Posterior vena cava (tissue), 2 donors: ENCODE measurements at places on chromosomes 2 and 18.

DNA sequence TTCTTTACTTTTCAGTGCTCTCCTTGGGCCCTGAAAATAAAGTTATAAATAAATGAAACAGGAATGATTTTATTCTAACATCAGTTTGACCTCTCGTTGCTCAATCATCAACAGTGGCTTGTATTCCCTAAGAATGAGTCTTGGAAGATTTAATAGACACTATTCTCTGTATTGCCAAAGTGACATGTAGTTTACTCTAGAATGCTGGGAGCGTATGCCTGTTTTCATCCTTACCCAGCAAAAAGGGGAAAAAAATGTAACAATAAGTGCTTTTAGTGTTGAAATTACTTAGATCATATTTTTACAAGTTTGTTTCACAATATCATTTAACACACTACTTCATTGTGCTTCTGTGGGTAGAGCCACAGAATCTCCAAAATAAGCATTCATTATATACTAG is 240.6 kb upstream of the CWC22 start:
- DNase-seq = no peak

DNA sequence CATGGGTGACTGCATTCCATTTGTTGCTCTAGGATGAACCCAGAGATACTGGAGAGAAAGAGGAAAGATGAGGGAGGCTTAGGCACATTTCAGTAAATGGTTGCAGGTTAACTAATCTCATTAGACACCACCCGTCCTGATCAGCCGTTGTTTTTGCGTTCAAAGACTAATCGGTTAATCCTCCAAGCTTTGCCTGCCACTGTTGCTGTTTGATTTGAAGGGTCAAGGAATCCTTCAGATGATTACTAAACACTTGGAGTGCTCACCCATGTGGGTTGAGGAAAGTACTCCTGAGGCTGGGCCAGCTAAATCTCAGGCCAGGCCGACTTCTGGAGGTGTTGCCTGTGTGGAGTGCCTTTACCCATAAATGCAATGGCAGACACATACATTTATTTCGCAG is 8.6 kb downstream of the SH3RF3 start:
- DNase-seq = no peak

- no peak for DNase-seq
These were observed 76.5 kb upstream of the NRP2 start for GRCh38 chr2:205605638-205606304.

DNA sequence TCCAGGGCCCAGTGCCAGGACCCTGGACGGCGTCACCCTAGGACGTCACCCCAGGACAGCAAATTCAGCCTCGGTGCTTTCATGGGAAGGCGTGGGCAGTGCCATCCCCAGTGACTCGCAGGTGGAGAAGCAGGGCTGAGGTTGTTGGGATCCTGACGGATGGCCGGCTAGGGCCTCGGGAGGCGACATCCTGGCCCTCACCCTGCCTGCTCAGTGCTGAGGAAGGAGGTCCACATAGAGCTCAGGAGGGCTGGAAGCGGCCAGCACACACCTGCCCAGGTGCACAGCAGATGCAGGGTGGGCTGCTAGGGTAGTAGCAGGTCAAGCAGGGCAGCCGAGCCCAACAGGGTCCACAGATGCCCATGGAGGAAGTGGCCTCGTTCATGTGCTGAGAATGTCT is 482.0 kb upstream of the SALL3 start:
- peak; percentile 34 for DNase-seq

DNA sequence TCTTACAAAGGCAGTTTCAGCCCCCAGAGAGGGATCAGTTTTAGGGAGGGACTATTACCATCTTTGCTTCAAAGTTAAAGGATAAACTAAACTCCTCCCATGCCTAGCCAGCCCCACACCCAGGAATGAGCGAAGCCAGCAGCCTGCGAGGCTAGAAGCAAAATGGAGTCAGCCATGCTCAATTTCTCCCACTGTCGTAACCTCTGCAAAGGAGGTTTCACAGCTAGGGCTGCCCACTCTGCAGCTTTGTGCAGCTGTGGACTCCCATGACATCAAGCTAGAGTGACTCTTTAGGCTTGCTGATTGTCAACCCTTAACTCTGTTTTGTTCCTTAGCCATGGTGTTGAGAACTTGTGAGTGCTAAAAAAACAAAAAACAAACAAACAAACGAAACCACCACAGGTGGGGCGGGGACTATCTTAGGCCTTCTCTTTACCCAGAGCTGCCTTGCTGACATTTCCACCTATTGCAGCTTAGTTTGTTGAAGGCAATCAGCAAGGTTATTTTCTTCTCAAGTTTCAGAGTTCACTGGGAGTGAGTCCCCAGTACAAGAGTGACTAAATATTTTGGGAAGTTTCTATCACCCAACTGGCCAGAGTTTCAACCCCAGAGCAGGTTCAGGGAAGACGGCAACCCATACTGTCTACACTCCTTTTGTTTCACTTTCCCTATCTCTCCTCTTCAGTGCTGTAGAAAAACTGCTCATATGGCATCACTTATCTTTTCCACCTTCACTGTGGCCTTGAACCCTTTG is 592.1 kb downstream of the XIRP2 start:
- DNase-seq = no peak

- DNase-seq = no peak
These were observed 25.6 kb upstream of the ACSL3 start for GRCh38 chr2:222835143-222835822.

DNA sequence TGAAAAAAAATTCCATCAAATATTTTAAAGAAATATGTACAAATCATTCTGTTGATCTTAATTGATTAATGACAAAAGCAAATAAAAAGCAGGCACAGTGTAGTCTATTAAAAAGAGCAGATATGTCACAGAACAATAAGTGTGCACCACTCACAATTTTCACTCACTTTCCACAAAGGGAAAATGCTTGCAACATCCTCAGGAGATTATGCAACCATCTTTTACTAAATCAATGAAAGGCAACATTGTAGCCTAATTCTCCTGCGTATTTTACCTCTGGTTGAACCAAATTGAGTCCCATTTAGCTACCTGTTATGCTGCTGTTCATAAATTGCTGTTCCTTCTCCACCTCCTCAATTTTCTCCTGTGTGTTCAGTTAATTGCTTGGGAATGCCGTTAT is 1346.8 kb upstream of the PIK3C3 start:
- no peak for DNase-seq

DNA sequence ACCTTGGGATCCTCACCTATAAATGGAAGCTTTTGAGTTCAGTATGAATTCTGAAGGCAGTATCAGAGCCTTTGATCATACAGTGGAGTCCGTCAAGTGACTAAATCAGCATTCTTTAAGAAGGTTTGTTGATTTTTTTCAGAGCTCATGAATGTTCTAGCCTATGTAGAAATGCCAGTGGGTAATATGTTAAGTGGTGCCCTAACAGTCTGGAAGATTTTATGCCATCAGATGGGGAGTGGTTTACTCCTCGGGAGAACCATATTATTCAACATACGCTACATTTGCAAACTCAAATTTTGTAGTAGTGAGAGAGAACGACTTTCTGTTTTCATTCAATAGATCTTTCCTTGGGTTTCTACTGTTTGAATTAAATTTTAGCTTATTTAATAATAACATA is 225.0 kb upstream of the ACVR2A start:
- no peak for DNase-seq

- DNase-seq = no peak
These were observed 36.3 kb upstream of the SLC8A1 start for GRCh38 chr2:40488101-40488601.

- no peak for DNase-seq
These were observed 129.2 kb upstream of the CYP26B1 start for GRCh38 chr2:72276876-72277275.

DNA sequence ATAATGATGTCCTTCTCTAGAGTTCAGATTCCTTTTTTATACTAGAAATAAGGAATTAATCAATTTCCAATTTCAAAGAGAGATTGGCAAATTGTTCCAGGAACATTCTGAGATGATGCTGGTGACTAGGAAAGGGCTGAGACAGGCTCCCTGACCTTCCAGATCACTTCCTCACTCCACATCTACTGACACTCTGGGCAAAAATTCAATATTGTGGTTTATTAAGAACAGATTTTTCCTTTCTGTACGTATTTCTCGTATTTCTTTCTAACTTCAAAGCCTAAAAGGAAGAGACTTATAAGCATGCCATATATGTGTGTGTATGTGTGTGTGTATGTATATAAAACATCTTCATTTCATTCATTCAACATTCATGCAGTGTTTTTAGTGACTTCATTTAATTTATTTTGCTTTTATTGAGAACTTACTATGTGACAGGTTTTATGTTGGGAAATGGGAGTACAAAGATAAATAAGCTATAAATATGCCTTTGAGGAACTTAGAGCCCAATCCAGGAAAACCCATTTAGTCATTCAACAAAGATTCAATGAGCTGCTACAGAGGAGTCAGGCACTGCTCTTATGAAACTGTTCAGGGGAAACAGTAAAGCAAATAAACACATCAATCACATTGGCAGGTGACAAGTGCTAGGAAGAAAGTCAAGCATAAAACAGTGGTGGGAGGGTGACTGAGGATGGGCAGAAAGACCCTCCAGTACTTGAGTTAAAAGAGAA is 137.9 kb downstream of the RDH14 start:
- DNase-seq = no peak

DNA sequence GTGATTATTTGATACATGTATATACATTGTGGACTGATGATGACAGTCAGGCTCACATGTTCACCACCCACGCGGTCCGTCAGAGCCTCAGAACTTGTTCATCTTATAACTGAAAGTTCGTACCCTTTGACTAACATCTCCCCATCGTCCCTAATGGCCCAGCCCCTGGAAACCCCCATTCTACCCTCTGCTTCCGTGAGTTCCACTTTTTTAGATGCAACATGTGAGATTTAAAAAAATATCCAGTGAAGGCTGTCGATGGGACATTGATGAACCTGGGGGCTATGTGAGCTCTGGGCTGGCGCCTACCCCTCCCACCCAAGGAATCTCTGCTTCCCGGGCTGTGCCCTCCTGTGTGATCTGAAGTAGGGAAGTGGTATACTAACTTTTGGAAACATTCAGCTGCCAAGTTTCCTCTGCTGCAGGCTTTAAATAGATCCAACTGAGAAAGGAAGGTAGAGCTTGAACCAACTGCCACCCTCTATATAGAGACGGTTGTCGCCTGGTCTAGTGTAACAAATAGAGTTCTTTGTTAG is 163.8 kb downstream of the FAM210A start:
- no peak for DNase-seq

DNA sequence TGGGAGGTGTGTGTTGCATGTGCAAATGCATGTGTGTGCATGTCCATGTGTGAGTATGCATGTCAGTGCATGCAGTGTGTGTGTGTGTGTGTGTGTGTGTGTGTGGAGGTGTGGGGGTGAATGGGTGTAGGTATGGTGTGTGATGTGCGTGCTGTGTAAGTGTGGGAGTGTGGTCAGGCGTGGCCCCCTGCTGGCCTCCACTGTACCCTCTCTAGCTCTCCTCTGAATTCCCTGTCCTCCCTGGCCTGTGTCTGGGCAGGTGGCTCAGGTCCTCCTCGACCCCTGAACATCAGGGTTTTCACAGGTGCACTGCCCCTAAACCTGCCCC is 230.2 kb downstream of the CELF4 start:
- DNase-seq = no peak

DNA sequence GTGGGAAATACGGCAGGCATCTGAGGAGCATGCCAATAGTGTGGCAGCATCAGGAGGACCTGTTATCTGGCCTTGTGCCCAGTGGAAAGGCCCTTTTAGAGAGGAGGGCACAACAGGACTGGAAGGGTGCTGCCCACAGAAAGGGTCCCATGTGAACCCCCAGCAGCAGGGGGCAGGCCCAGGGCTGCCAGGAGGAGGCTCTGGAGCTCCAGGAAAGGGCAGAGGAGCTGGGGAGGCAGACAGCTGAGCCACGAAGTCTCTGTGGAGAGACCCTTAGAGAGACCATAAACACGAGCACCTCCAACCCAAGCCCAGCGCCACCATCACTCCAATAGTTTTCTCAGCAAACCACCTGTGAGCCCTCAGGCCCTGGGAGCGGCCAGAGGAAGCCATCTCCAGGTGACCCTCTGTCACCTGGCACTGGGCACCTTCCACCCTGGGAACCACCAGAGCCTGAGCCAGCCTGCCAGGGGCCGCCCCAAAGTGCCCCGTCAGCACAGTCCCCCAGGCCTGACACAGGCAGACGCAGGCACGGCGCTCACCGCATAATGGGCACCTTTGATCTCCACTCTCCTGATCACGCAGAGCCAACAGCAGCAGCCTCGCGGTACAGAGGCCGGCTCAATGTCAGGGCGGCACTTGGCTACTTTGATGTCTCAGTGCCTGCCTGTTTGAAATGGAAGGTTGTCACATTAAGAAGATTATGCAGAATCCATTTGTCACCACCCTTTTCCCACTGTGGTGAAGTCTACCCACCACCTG is 162.5 kb upstream of the RAB6C start:
- DNase-seq = no peak

DNA sequence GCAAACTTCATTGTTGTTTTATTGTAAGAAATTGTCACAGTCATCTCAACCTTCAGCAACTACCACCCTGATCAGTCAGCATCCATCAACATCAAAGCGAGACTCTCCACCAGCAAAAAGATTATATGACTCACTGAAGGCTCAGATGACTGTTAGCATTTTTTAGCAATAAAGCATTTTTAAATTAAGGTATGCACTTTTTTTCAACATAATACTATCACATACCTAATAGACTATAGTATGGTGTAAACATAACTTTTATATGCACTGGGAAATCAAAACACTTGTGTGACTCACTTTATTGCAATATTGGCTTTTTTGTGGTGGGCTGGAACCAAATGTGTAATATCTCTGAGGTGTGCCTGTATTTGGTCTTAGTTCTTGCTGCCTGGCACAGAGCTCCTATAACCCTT is 15.6 kb downstream of the SCN1A start:
- DNase-seq = no peak

- no peak for DNase-seq
These were observed 54.4 kb upstream of the SLC14A2 start for GRCh38 chr18:45560870-45561269.

- DNase-seq = no peak
These were observed 152.8 kb downstream of the CAPN13 start for GRCh38 chr2:30654404-30654803.

GRCh38 chr2:25014631-25015030 is 27.2 kb upstream of the EFR3B start:
- no peak for DNase-seq

DNA sequence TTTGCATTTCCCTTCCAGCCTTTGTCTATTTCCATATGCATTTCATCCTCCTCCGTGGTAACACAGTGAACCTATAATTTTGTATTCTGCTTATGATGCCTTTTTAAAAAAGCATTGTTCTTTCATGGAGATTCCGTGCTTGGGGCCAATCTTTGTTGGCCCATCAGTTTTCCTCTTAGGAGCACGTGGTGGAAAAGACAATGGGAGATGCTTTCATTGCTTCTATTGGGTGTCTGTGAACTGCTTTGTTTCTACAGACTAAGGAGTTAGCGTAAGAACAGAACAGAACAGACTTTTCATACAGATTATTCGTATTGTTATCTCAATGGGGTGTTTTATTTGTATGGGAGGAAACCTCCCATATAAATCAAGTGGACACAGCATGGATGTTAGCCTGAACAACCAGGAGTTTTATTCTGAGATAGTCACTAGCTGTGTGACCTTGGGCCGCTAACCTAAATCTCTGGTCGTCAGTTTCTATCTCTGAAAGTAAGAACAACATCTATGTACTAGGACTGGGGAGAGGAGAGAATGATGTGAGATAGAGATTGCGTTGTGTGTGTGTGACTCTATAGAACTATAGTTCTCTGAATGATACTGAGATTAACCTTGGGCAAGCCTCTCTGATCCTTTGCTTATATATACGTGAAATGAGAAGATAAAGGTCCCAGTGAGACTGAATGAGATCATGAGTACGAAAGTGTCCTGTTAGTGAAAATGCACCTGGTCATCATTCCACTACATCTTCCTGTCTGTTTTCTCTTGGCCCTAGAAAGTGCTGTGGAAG is 22.9 kb upstream of the YWHAQ start:
- DNase-seq = no peak

GRCh38 chr2:53641290-53641689 is 126.3 kb upstream of the CHAC2 start:
- no peak for DNase-seq
